ENCODE measurements at places on chromosomes 1 and 21.

DNA sequence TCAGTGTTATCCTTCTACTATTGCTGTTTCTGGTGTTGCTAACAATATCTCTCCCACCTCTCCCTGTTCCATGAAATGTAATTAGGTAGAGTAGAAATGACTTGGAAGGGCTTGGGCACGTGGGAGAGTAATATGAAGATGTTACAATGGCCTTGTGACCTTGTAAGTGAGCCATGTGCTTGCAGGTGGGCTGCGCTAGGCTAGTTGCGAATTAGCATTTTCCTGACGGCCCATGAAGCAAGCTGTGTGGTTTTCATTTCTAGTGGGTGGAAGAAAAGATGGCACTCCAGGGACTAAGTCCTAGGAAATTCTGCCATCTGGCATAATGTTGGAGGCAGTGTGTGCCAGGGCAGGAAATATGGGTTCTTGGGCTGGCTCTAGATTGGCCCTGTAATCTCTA is 7.8 kb upstream of the DDX20 start:
- DNase-seq = no peak

DNA sequence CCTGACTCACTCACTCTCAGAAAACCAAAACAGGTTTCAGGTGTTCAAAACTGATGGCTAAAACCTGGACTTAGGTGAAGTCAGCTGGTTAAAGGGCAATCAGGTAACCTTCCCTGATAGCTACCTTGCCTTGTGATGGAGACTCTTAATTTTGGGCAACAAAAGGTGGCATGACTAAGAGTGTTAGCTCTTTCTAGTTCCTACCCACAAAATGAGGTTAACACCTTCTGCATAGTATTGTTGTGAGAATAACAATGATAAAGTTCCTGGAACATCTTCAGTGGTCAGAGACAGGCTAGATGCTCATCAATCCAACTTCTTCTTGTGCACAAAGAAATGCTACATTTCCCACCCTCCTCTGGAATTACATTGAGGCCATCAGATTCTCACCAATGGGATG is 214.8 kb downstream of the ZNF648 start:
- no peak for DNase-seq

DNA sequence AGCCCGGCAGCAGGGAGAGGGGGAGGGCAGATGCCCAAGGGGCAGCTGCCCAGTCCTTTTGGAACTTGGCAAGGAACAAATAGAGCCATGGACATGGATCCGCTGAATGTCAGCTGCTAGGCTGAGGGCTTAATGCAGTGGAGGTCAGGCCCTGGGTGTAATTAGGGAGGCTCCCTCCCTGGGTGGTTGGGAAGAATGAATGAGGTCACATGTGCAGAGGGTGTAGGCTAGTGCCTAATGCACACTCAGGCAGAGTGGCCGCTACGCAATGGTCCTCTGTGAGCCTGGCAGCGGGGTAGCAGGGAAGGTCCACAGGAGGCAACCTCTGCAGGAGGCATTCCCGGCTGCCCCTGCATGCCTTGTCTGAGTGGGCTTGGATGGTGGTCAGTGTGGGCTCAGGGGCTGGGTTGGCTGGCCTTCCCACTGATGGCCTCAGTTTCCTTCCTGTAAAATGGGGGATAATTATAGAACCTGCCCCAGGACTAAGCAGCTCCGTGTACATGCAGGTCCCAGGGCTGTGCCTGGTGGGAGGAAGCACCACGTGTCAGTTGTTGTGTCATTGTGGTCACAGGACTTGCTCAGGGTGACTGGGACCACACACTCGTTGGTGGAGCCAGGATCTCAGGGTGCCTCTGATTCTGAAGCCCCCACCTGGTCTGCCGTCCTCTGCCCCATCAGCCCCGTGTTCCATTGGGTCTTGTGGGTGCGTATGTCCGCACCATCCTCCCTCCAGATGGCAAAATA is 81.6 kb upstream of the ACTL8 start:
- DNase-seq = no peak

DNA sequence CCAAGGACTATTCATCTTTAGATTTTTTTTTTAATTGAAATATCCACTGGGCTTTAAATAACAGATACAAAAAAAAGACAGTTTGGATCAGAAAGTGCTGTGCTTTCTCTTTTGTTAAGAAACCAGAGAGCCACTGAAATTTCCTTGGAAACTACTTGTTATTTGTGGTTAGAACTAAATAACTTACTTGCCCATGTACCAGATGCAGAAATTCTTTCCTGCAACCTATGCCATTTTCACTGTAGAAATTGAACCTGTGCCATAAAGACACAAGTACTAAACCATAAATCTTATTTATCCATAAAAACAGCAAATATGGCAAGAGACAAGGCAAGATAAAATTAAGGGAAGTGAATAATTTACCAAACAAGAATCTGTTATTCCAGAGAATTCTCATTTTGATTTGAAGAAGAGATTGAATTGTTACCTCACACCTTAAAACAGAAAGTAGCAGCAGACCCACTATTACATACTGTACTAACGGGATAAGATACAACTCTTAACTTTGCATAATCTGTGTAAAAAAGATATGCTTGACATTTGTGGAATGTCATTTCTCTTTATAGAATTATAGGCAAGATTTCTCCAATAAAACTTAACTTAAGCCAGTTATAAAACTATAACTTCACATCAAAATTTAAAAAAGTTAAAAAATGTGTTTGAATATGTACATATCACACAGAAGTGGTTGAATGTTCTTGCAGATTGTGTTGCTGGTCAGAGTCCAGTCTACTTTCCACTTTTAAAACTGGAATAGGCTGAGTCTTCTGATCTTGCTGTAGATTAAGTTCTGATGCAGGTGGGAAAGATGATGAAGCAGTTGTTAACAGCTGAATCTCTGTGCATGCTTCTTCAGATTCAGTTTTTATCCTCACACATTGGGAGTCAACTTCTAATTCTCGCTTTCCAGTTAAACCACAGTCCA is 6.3 kb upstream of the PHTF1 start:
- DNase-seq = no peak

- no peak for DNase-seq
These were observed 2.7 kb downstream of the SLC35F3 start for GRCh38 chr1:233907151-233907550.

- no peak for DNase-seq
These were observed 43.4 kb downstream of the TARBP1 start for GRCh38 chr1:234435620-234436019.

- no peak for DNase-seq
These were observed 1.0 kb downstream of the ZNF687 start for GRCh38 chr1:151282883-151283725.

- DNase-seq = no peak
These were observed 71.5 kb upstream of the NR5A2 start for GRCh38 chr1:199956005-199956404.

DNA sequence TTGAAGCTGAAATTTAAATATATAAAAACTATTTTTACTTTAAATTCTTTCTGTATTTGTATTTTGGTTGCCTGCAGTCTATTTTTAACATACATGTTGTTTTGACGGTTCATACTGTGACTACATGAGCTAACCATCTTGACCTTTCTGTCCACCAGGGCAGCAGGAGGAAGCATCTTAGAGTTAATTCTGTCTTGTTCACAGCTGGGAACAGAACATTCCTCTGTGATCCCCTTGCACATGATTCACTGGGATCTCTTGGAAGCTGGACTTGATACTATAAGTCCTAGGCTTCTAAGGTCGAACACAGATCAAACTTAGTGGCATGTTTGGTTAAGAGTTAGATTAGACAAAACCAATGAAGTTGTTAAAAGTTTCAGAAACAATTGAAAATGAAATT is 99.7 kb downstream of the NFIA start:
- no peak for DNase-seq

DNA sequence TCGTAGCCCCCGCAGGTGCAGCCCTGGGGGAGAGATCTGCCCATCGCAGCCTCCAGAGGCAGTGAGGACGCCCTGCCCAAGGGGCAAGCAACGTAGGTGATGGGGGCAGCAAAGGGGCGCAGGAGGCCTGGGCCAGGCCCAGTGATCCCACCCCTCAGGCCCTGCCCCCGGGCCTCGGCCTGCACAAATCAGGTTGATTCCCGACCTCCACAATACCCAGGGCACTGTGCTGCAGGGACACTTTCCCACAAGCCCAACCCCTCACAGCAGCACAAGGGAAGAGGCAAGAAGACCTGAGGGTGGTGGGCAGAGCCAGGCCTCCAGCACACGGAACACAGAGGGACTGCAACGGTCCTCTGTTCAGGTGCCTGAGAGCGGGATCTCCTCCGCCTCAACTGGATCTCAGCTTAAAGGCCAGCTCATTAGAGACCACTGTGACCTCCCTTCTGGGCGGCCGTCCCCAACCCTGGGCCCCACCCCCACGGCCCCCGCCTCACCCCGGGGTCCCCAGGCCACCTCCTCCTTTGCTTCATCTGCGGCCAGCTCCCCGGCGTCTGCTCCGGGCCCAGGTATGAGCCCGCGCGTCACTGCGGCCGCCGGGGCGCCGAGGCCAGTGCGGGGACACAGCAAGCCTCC is 812 bp upstream of the ARF1 start:
- no peak for DNase-seq

DNA sequence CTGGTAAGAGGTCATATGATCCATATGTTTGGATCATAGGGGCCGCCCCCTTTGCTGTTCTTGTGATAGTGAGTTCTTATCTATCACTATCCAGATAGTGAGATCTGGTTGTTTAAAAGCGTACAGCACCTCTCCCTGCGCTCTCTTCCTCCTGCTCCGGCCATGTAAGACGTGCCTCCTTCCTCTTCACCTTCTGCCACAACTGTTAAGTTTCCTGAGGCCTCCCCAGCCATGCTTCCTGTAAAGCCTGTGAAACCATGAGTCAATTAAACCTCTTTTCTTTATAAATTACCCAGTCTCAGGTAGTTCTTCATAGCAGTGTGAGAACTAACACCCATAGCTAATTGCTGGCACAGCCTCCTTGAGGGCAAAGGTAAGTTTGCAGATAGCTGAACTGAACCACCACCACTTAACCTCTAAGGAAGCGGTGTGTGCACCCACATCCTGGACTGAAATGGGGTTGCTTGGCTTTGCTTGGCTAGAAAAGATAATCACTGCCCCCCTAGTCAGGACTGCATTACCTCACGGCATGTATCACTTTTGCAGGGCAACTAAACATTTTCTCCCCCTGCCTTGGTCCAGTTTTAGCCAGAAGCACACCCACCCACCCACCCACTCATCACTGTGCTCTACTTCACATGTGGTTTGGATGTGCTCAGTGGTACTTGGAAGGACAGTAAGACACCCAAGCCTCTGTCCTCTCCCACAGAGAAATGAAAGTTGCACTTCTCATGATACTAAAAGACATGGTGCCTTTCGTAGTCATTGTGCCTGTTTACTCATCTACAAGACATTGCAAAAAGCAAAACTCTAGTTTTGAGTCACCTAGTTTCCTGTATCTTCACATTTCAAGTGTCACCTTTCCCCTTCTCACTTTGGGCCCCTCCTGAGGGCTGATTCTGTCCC is 23.1 kb upstream of the PTAFR start:
- DNase-seq = no peak

- no peak for DNase-seq
These were observed 496.9 kb upstream of the CAMK1G start for GRCh38 chr1:209086486-209087192.

DNA sequence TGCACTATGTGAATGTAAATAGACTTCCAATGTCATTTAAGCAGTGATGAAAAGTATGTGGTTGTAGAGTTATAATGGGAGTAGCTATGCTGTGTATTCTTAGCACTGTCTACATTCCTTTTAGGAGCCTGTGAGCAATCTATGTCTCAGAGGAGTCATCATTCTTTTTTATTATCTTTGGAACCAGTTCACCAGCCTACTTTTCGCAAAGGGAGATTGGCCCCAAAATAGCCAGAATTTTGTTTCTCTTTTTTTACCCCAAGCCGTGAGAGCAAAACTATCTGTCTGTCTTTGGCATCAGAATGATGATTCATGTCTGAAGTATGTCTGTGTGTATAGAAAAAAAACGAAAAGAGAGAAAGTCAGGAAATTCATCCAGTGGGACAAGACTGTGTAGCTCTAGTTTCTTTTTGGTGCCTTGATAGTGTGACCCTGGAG is 44.2 kb downstream of the OSBPL9 start:
- DNase-seq = no peak

- DNase-seq = no peak
These were observed 68.2 kb upstream of the PARP1 start for GRCh38 chr1:226476066-226476465.

- no peak for DNase-seq
These were observed 2.5 kb downstream of the WLS start for GRCh38 chr1:68229650-68230483.

GRCh38 chr1:86848654-86849053 is 65.3 kb downstream of the SELENOF start:
- no peak for DNase-seq

Data from esophagus squamous epithelium (tissue), 5 donors.